ENCODE measurements at places on chromosomes 2 and 18. TPM values are rescaled to one million over a fixed set of nuclear protein-coding genes. Genes with fewer than 3 reads are reported as not detected.

The TDRD15 gene
- not detected for total RNA-seq

The KATNAL2 gene
- 0.55 TPM for total RNA-seq

The INHBB gene
- not detected for total RNA-seq

The STEAP3 gene
- total RNA-seq: not detected

The CCDC141 gene
- 2.6 TPM for total RNA-seq

The HMSD gene
- total RNA-seq: 9.6 TPM

The NRBP1 gene
- 103 TPM for total RNA-seq

The STAMBP gene
- total RNA-seq: 51.1 TPM

The C1GALT1C1L gene
- not detected for total RNA-seq

The SERPINB10 gene
- total RNA-seq: not detected

Measured in activated CD4-positive, alpha-beta memory T cell treated with anti-CD3 and anti-CD28 coated beads, Interleukin-2, amount 10 ng/mL, durations not matched to agents 7 days and 5 days (primary cell).